ENCODE measurements at places on chromosomes 3 and 15.

- peak; percentile 81 for DNase-seq
These were observed 230.9 kb upstream of the FEZF2 start for GRCh38 chr3:62604298-62604697.

GRCh38 chr3:27127879-27128278 is 241.3 kb downstream of the NEK10 start:
- DNase-seq, result no peak

GRCh38 chr3:2454865-2455264 is 356.2 kb downstream of the CNTN4 start:
- DNase-seq, result no peak

DNA sequence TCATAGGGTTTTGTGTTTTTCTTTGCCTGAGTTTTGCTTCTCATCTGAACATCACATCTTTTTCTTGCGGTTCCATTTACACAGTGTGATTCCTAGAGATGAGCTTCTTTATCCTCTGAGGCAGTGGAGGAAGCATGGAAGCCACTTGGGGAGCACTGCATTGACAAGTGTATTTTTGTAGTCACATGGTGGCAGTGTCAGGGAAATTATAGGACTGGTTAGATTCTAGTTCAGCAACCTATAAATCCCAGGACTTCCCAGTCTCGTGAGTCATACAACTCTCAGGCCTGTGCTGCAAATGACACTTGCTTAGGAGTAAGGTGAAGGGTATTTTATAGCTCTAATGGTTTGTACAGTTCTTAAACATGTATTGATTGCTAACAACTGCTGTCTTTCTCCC is 58.4 kb downstream of the RBM6 start:
- peak; percentile 1 for DNase-seq

DNA sequence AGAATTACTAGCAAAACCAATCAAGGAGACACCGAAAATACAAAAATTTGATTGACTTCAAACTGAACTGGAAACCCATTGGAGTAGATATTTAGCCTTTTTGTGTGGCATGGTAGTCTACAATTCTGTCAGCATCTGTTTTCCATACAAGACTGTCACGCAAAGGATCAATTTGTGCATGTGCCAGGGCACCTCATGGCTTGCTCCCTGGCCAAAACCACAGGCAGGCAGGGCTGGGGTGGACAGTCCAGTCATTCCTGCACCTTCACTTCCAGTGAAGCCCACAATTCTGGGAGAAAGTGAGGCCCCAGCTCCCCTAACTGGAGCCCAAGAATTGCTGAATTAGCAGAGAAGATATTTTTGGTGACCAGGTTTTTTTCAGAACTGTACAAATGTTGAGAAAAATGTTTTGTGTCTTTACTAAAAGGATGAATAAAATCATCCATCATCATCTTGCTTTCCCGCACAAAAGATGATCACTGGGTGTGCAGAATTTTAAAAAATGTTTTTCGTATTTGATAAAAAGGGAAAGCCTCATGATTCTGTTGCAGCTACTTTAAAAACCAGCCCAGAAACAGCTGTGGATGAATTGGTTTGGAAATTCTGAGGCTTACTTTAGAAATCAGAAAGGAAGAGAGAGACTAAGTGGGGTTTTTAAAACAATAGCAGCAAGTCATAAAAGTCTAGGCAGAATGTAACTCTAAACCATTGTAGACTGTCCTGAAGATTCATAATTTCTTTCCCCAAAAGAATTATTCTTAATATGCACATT is 86.4 kb downstream of the PCCB start:
- no peak for DNase-seq

GRCh38 chr3:152595975-152596821 is 238.7 kb upstream of the P2RY1 start:
- peak; percentile 90 for DNase-seq

DNA sequence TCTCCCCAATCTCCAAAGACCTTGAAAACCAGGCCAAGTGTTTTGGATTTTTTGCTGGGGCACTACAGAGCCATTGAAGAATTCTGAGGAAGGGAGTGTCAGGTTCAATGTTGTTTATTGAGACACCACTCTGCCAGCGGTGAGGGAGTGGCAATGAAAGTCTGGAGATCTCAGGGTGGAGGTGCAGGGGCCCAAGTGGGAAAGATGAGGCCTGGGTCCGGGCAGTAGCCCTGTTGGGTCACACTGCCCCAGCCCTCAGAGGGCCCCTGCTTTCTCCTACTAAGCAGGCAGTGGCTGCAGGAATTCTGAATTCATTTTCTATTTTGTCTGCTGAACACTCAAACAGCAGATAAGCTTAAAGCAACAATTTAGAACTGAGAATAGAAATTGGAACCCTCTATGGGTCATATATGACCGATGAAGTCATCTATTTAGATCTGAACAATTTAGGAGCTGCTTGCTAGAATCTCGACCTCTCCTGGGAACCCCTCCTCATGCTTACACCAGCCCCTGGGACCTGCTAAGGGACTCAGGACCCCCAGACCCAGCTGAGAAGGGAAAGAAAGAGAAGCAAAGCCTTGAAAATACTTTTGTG is 17.9 kb downstream of the HRH1 start:
- DNase-seq, result no peak

DNA sequence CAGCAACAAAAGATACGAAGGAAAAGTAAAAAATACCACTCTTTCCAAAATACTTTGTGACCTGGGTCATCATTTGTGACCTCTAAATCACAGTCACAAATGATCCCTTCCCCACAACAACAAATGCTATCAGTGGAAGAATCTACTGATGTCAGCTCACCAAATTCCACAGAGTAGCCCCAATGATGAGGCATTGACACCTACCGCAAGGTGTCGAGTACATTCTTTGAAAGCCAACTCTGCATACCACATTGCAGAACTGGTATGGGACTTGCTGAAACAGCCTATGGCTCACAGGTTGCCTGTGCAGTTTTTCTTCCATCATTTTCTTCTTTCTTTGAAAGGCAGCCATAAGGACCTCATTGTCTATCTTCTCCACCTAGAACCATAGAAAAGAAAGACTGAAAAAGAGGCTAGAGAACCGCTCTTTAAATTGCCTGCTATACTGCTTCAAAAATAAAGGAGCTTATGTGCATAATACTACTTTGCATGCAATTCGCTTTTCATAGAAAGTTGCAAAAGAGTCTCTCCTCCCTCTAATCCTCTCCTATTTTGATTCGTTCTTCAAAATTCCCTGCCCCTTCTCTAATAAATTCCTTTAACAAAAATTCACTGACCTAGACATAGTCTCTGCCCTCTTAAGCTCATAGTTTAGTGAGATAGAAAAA is 21.4 kb upstream of the KPNA1 start:
- no peak for DNase-seq

GRCh38 chr3:10142707-10143560 is 1.4 kb downstream of the VHL start:
- no peak for DNase-seq

- no peak for DNase-seq
These were observed 11.2 kb upstream of the VEPH1 start for GRCh38 chr3:157514371-157514895.

DNA sequence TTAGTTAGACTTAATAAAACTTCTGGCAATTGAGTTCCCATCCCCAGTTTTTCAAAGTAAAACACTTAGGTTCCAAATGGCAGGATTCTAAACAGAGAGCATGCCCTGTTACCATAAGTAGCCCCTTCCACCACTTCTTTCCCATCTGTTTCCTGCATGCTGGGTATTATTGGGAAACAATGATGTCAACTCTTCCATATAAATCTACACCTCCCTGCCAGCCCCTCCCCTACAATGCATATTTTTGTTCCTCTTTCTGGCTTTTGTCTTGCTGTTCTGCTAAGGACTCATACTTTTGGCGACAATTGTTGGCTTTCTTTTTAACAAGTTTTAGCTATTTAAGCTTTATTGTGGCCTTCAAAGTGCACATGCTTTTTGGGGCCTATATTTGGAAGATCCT is 11.1 kb downstream of the ARHGAP31 start:
- DNase-seq, result no peak

DNA sequence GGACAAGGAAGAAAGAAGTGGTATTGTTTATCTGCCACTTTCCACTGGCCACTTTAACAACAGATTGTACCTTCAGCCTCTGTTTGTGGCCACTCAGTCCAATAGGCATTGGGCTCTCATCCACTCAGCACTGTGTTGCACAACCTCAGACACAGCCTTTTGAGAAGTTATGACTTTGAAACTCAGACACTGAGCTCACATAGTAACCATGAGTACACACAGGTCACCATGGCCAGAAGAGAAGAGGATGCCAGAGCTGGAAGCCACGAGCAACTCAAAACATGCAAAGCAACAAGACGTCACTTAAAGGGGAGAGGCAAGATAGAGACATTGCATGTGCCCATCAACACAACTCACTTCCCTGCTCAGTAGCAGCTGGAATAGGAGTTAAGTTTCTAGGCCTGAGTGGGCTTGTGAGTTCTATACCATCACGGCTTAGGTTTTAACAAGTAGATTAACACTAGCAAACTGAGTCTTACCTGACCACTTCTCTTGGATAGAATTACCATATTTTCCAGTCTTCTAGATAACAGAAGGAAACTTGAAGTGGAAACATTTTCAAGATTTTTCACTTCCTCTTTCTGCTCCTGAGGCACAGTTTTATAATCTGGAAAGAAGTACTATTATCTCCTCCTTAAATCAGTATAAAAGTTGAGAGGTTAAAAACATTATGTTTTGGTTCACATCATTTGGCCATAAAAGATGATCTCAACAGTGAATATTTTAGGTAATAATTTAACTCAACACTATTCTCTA is 103.5 kb downstream of the IMPG2 start:
- DNase-seq, result peak; percentile 57

- DNase-seq, result no peak
These were observed 368.6 kb upstream of the ROPN1 start for GRCh38 chr3:124360563-124360962.

DNA sequence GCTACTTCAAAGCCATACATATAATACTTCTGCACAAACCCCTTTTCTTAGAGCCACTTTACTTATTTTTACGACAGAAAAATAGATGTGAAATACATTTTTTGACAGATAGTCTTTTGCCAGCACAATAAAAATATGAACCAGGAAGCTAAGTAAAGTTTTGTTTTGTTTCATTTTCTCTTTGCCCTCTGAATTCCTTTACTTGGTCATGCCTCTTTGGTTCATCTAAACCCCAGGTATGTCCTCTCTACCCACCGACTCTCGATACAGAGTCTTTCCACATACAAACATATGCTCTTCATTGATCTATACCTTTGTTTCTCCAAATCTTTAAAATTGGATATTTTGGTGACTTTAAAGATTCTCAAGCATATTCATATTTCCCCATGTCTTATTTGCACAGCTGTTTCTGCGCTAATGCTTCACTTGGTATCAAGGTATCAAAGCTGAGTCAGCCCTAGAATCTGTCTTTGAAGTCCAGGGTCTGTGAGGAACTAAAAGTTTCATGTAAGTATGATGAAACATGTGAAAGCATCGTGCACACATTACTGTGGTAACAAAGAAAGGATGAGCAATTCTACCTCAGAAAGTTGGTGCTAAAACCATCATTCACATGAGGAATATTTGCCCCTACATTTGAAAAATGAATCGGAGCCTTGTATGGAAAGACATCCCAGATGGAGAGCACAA is 845.4 kb downstream of the NAALADL2 start:
- DNase-seq, result no peak

DNA sequence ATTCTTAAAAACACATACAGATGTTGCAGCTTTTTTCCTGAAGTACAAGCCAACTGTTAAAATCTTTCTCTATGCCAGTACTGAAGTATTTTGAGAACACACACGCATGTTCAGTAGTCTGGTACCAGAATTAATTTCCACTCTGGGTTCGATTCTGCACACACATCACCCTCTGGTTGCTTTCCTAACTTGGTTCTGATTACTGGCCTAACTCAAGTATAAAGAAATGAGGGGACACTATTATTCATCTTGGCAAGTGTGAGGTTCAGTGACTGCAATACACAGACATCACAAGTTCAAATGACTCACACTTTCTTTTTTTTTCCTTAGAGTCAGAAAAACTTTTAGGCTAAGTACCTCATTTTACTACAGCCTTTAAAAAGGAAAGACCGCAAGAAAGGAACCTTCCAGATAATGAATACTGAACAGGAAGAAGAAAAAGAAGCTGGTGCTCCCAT is 37.4 kb upstream of the LDHAL6B start:
- DNase-seq, result peak; percentile 76

- no peak for DNase-seq
These were observed 61.2 kb downstream of the PAK2 start for GRCh38 chr3:196800742-196801434.

DNA sequence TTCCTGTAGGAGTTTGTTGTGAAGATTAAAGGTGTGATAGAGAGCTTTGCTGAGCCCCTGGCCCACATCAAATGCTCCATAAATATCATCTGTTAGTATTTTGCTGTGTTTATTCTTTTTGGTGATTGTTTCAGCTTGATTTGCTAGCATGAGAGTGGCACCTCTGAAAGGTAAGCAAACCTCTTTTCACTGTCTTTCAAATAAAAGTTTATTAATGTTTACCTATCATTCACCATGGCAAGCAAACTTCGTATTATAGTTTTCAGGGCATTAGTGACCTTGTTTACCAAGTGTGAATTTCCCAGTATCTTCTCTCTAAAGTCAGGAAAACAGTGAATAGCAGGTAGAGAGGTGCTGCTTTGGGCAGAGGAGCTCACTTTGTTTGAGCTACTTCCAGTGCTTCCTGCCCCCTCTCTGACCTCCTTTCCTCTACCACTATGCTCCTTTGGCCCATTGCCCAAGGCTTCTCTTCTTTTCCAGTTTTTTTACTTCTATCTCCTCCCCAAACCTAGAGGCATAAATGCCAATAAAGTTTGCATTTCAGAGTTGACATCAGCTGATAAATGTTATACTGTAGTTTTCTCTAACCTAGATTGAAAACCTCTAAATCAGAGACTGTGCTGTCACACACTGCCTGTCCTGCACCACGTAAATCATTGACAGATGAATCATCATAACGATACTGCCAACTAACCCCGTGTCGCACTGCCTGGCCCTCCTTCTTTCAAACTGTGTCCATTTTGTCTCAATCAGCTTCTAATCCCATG is 569.0 kb downstream of the TUSC7 start:
- no peak for DNase-seq

DNA sequence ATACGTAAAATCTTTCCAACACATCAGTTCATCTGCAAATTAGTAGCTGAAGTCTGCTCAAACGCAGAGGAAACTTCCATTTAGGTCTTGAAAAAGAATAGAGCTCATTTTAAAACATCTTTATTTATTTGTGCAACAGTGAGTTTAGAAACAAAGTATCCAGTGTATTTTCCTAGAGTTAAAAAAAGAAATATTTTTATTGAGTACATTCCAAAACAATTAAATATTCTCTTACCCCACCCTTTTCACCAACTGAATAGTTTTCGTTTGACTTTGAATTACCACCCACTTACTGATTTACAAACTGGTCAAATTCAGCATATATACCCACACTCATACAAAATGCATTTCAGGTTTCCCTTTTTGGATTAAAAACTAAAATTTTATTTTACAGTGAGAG is 104.7 kb downstream of the ZBTB20 start:
- no peak for DNase-seq

- no peak for DNase-seq
These were observed 246.4 kb downstream of the ZNF621 start for GRCh38 chr3:40771112-40771511.

Measured in skeletal muscle cell (primary cell).